ENCODE measurements at places on chromosomes 2 and 18.

DNA sequence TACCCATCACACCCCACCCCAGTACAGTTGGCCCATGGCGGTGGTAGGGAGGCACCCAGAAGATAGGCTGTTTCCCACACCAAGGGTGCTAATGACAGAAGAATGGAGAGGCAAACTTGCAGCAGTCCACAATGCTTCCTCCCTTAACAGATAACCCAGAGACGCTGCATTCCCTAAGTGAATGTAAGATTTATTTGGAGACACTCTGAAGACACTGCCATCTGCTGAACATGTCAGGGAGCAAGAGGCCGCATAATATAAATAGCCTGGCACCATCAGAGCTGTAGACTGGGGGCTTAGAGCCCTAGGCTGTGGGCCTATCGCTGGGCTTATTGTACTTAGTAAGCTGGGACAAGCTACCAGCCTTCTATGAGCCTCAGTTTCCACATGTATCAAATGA is 2.2 kb upstream of the IWS1 start:
- DNase-seq, result no peak

DNA sequence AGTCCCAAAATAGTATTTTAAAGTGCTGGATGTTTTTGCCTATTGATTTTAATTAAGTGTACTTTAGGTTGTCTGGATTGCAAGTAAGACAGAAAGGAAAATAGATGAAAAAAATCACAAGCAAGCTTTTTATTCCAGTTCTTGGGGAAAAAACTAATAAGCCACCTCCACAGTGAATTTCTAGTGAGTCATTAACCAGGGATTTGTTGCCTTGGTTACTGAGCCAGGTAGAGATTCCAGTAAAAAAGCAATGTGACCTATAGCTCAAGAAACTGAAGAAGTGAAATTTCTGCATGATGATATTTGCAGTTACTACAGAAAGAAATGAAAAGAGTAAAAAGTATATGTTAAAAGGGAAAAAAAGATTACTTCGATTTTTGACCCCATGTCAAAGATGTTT is 160.6 kb downstream of the METTL4 start:
- DNase-seq, result no peak

- no peak for DNase-seq
These were observed 147.4 kb upstream of the STK17B start for GRCh38 chr2:196318517-196319377.

DNA sequence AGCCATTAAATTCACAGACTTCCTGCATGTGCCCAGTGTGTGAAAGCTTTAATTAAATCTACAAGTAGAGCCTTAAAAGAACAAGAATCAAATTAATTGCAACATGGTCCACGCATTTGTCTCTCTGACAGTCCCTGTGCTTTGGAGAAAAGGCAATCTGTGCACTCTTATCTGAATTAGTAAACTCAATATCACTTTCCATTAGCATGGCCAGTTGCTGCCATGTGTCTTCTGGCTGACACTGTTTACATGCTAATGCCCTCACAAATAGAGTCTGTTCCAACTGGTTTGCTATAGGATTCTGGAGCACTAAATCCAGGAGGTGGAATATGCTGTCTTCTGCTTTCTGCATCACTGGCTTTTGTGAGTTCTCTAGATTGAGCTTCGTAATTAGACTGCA is 434.5 kb upstream of the RAB12 start:
- no peak for DNase-seq

DNA sequence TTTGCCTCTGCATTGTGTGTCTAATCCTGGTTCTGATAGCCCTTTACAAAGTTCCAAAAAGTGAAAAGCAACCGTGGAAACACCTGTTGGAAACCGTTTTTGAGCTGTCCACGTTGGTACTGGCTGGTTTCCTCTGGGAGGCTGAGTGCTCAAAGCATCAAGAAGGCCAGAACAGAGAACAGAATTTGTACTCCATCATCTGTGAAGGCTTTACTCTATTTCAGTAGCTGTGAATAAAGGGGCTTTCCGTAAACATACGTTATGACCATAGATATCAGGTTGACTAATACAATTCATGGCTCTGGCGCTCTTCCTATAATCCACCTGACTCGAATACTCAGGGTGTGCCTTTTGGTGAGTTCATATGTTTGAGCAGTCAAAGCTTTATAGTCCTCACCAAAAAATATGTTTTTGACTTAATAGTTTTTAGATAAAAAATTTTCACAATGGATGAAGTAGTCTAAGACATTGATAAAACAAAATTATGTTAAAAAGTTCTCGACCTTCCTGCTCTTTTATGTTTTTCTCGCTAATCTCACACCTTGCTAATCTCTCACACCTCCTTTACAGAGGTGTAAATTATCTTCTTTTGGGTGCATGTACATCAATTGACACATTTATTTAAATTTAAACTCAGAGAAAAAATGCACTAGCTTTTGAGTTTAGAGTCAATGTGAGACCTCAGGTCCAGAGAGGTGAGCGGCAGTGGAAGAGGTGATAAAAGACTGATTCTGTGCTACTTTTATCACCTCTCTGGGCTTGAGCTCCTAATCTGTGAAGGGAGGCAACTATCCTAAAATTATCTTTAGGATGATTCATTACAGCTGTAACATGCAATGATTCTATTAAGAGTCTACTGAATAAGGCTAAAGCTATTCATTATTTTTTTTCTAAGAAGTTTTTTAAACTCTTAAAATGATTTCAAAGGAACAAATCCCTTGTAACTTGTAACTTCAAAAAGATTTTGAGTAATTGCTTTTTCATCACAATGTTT is 65.3 kb downstream of the CXCR4 start:
- no peak for DNase-seq

DNA sequence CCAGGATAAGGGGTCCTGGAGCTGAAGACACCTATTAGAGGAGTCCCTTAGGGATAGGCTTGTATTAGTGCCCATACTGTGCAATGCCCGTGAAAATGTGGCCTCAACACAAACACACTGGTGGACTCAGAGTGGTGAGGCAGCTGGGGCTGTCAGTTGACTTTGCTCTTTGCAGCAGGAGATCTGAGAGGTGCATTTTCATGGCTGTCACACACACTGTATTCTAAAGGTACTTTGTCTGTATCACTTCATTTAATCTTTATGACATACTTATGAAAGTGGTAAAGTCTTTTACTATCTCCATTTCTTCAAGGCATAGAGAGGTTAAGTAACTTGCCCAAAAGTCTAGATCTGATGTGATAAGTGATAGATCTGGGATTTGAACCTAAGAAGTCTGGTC is 55.1 kb upstream of the GCFC2 start:
- no peak for DNase-seq

DNA sequence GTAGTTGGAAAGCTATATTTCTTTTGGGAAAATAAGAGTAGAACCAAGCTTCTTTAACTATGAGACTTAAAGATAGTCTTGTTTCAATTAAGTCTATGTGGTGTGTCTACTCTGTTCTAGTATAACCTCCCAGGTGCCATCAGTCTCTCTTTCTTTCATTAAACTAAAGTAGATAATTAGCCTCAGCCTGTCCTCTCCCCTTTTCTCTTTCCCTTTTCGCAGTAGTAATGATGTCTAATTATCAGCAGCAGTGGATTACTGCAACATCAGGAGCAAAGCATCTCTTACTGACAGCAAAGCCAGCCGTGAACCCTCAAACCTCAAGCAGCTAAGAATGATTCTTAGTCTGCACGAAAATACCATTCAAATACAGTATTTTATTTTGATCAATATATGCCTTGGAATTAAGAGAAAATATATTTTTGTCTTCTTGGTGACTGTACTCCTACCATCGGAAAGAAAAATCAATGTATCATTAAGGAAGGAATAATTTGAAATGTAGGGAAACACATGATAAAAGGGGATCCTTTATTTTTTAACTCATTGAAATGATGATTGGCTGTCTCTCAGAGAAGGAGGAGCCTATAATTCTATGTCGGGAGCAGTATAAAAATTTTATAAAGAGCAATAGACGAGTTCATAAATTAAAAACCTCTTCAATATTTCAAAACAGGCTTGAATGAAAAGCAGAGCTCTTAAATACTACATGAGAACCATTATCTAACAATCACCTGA is 4.5 kb downstream of the NOL4 start:
- DNase-seq, result no peak

- no peak for DNase-seq
These were observed 30.8 kb upstream of the ACYP2 start for GRCh38 chr2:54084600-54084999.

DNA sequence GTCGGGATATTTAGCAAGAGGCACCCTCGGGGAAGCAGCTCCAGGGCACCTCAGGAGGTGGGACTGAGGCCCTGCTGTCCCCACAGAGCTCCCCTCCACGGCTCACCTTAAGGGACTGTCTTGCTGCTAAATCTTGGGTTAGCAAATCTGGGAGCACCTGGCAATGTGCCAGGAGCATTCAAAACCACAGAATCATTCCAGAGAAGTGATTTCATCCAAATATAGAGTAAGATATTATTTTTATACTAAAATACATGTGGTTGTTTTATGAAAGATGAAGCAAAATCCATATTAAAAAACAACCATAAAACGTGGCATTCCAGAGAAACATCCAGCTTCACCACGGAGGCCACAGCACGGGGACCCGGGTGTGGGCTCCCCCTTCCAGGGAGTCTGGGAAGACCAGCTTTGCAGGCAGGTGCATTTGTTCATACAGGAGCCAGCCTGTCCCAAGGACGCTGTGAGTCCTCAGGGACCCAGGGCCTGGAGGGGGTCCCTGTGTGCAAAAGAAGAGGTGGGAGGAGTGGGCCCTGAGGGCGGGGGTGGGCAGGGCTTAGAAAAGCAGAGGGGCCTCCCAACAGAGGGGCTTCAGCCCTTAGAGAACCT is 16.3 kb downstream of the HS1BP3 start:
- no peak for DNase-seq

GRCh38 chr2:229980431-229981184 is 58.3 kb downstream of the FBXO36 start:
- no peak for DNase-seq

DNA sequence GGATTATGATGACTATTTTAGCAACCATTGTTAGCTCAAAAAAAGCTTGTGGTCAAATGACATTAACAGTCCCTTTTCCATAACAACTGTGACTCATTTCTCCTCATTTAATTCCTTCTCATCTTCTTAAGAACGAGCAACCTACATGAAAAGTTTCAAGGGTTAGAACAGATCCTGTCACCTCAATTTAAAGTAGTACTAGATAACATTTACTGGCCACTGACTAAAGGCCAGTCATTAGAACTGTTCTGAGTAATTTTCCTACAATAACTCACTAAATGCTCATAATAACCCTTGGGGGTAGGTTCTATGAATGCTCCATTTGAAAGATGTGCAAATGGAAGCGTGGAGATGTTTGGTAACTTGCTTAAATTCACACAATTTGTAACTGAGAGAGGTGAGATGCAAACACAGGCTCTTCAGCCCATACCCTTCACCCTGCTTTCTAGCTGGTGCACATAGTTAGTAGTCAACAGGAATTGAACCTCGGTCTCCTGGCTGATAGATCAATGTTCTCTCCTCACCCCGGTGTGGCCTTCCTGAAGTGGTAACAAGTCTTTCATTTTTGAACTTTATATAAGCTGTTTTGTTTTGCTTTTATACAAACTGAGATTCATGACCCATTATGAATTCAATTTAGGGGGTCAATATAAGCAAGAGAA is 212.5 kb downstream of the SETBP1 start:
- DNase-seq, result no peak

GRCh38 chr2:38659115-38659514 is 6.8 kb upstream of the GALM start:
- no peak for DNase-seq

DNA sequence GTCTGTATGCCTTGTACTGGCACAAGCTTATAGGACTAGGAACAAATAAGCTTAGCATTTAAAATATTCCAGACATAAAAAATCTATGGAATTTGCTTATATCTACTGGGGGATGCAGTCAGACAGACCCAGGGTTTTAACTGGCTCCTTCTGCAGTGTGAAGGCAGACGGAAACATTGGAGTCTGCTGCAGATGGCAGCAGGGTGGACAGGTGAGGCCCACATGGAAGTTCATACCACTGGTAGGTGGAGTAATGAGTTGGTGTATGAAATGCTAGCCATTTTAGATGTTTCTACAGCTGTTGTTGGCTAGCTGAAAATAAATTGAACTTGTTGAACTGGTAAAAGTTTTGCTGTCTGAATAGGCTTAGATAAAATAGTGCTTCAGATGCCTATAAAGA is 17.7 kb downstream of the SPTBN1 start:
- no peak for DNase-seq

GRCh38 chr2:86413296-86414094 is 27.7 kb upstream of the KDM3A start:
- DNase-seq, result no peak

DNA sequence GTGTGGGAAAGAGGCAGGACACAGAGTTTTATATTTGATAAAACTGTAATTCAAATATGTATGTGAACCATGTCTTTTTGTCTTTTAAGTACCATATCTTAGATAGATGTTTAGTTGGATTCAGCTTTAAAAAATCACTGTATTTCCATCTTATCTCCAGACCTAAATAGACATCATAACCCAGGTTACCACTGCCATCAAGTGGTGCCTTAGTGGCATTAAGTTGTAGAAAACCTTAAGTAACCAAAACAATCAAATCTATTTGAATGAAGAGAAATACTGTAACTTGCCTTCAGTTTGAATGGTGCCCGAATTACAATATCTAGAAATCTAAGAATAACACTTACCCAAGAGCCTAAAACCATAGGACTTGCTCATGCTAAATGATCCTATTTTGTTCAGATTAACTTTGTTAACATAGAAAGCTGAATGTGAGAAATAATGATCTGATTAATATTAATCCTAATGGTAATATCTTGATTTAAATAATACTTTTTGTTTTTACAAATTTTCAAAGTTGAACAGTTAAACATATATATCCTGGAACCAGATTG is 92.5 kb upstream of the MAP2 start:
- DNase-seq, result peak; percentile 23

GRCh38 chr2:85132834-85133637 is at the start of gene TCF7L1:
Gene TCF7L1 (plus strand): TSS chr2:85133392. CDS start chr2:85133685, 293 bp downstream.
- DNase-seq, result no peak

- DNase-seq, result no peak
These were observed 48.8 kb downstream of the THNSL2 start for GRCh38 chr2:88218981-88219380.

DNA sequence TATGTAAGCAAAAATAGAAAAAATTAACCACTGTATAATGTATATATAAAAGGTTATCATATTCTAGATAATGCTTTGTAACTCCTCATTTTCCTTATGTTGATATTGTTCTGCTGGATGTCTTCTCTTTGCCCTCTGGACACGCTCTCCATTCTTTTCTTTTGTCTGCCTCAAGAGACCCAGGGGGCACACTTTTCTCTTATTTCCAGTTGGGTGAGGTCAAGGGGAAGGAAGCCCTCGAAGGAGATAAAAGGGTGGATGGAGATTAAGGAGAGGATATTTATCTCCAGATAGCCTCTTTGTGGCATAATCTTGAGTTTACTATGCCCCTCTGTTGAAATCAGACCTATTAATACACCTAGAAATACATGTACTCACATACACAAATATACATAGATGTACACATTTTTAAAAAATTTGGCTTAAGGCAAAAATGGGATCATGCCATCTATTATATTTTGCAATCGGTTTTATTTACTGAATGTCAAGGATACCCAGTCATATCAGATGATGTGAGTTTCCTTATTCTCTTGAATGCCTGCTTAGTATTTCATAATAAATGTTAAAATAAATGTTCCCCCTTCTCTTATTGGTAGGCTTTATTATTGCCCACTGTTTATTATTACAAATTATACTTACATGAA is 65.3 kb downstream of the LCLAT1 start:
- DNase-seq, result no peak
